ENCODE measurements at places on chromosomes 12 and 14.

DNA sequence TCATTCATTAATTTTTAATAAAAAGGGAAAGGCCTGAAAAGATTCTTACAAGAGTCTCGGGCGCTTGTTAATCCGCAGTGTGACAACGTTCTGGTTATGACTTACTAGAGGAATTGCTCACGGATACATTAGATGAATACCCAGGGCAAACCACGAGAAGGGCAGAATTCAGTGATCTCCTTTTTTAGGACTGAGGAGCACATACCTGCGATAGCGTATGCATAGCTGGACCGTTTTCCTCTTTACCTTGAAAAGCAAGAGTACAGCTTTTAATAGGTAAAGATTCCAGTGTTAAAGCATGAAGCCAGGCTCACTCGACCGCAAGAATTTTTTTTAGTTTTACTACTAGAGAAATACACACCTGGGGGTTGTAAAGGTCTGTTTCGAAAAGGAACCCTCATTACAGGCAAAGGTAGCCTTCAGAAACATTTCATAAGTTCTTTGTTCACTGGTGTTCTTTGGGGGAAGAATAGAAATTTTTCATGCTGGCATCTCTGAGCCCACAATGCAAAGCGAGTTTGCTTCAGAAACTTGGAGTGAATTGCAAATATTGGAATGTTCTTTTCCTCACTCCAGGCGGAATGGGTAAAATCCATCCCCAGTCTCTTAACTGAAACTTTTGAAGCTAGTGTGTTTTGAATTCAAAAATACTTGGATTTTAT, 953 bp downstream of the MAPK1IP1L start:
- DNase-seq: no peak

DNA sequence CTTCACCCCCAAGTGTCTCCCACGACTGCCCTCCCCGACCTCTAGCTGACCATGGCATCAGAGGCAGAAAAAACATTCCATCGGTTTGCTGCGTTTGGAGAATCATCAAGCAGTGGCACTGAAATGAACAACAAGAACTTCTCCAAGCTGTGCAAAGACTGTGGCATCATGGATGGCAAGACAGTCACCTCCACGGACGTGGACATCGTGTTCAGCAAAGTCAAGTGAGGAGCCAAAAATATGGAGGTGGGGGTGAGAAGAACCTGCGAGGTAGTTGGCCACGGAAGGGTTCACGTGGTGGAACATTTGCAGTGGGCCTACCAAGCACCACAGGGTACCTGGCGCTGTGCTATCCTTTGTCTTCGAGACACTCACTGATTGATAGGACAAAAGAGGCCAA, 514 bp downstream of the TPPP2 start:
- DNase-seq: no peak

DNA sequence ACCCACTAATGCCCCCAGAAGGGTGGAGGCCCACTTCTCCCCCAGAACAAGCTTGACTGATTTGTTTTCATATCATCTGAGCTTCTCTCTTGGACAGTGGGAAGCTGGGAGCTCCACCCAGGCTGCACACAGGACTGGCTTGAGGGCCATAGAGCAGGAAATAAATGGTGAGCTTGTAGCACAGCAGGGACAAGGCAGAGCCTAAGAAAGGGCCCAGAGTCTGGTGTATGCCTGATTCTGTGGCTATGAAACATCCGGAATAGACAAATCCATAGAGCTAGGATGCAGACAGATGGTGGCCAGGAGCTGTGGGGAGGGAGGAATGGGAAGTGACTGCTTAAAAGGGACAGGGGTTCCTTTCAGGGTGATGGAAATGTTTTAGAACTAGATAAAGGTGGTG, 79.0 kb downstream of the ARL6IP4 start:
- no peak for DNase-seq

DNA sequence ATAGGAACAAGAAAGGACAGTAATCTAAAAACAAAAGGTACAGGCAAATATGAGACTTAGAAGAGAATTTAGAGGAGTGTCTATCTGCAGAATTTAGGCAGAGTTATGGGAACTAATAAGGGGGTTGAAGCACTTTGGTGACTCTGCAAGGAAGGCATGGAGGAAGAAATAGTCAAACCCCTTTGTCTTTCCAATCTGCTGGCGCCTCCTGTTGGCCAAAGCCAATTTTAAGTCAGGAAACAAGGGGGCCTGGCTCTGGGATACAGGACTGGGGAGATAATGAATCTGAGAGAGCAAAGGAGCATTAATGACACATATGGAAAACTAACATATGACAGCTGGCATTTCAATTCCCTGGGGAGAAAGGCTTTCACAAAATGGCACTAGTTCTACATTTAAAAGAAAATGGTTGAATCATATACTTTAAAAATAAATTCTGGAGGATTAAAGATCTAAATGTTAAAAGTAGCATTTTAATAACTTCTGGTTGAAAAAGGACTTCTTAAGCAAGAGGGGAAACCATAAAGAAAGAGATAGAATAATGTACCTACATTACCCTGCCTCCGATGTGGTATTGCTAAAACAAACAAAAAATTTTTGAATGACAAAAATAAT, 48.5 kb upstream of the CSRP2 start:
- peak; percentile 20 for DNase-seq

GRCh38 chr12:85784096-85784720, 52.0 kb downstream of the RASSF9 start:
- no peak for DNase-seq

GRCh38 chr12:112466011-112466422, 47.3 kb downstream of the PTPN11 start:
- DNase-seq: no peak

Measured in bone marrow (tissue), 2 donors.